Left renal cortex interstitium (tissue), 4 donors: ENCODE measurements at places on chromosomes 4 and X.

- DNase-seq = no peak
Observed at GRCh38 chr4:17964576-17964975, 57.0 kb downstream of the LCORL start.

DNA sequence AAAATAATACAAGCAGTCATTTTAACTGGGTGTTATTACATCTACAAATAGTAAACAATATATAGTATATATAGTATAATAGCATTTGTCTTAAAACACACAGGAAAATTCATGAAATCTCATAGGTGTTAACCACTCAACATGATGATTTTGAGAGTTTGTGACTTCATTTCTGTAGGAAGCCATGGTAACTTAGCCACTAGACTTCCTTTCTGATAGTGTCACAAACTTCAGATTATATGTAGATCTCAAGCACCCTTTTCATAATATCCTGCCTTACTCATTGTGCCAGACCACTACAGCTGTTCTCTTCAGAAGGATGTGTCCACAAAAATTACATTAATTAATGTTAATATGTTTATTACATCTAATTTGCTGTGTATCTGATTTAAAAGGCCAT lies 1250.6 kb downstream of the ADGRL3 start:
- DNase-seq = no peak

GRCh38 chrX:46549914-46550313 lies 4.7 kb upstream of the ZNF674 start:
- DNase-seq = no peak

DNA sequence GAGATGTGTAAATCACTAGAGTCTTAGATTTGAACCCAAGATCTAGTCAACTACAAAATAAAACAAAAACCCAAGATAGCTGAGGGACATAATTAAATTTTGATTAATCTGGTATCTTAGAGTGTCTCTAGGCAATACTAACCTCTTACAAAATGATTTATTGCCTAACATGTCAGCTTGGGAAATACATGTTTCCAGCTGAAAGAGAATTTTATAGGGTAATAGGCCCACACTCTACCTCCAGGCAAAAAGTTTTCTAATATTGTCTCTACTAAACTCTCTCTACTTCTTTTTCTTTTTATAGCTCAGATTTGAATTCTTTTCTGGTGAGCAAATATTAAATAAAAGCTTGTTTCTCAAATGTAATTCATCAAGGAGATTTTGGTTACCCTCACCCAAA lies 263.2 kb downstream of the IL15 start:
- no peak for DNase-seq

- no peak for DNase-seq
Observed at GRCh38 chrX:132716006-132716405, 227.2 kb upstream of the MBNL3 start.

GRCh38 chr4:170465429-170465828 lies 375.7 kb upstream of the AADAT start:
- DNase-seq = no peak

GRCh38 chr4:39714166-39714565 lies 16.2 kb downstream of the UBE2K start:
- DNase-seq = no peak

- DNase-seq = no peak
Observed at GRCh38 chr4:84498935-84499623, at the start of gene NKX6-1. NKX6-1 (minus strand) TSS chr4:84499292; CDS start chr4:84498228, 1,064 bp downstream.

- no peak for DNase-seq
Observed at GRCh38 chr4:92501456-92501855, 197.7 kb downstream of the GRID2 start.

DNA sequence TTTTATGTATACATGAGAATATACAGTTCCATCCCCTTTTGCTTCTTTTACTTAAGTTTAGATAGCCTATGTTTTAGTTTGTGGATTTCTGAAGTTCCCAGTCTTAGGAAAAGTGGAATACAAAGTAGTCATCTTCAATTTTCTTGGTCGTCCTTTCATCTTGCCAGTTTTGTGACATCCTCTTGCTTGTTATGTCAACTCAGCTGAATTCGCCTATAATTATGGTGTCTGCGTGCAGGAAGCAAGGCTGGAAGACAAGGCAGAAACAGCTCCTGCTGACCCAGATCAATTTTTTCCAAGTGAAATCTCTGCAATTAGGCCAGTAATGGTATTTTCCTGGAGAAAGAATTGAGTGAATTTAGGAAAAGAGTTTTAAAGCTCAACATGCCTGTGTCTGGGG lies 28.1 kb upstream of the NYX start:
- no peak for DNase-seq
